MV-4-11 (cell line): ENCODE measurements at places on chromosomes 7 and 10.

DNA sequence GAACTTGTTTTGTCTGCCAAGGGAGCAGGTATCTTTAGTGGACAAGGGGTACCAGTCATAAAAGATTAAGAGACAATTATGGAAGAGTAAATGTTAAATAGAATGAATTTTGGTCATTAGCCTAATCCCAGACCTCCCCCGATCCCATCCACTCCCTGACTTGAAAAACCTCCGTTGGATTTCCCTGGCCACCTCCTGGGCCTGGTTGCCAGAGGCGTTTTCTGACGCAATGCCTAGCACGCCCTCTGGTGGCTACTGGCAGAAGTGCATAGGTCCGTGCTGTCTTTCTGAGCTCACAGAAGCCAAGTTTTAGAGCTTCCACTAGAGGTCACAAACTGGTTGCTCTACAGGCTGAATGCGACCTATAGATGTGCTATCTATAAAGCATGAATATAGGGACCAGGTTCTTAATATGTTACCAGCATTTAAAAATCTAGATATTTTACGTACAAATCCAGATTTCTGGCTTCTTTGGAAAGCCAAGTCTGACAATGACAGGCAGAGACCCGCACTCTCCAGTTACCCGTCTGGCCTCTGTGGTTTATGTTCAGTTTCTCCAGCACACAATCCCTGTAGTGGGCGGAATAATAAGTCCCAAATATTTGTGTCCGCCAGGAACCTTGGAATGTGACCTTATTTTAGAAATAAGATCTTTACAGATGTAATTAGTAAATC is 39.8 kb downstream of the SPOCK2 start:
- peak; percentile 89 for DNase-seq

- no peak for DNase-seq
Observed at GRCh38 chr10:68096913-68097516, 12.3 kb upstream of the MYPN start.

GRCh38 chr7:7920481-7920880 is 48.1 kb upstream of the GLCCI1 start:
- no peak for DNase-seq

DNA sequence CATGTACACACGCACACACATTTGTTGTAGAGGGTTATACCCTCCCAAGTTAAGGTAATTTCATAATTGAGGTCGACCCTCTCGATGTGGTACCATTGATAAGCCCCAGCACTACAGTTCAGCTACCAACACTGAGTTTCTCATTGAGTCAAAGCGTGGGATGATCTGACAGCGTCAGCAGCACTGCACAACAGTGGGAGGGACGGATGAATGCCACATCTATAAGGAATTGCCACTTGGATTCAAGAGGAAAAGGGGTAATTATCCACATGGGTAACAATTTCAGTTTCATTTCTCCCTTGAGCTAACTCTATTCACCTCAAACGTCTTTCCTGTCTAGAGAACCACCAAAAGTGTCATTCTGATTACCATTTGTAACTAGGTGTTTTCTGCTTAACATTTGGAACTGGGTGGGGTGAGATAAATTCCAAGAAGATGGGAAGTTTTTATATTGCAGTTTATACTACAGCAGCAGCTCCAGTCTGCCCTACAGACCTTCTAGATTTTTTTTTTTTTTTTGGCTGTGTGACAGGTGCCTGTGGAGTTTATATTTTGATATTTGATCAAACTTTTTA is 342.9 kb downstream of the AUTS2 start:
- no peak for DNase-seq

GRCh38 chr10:13338390-13339110 is 9.5 kb downstream of the SEPHS1 start:
- DNase-seq = no peak

DNA sequence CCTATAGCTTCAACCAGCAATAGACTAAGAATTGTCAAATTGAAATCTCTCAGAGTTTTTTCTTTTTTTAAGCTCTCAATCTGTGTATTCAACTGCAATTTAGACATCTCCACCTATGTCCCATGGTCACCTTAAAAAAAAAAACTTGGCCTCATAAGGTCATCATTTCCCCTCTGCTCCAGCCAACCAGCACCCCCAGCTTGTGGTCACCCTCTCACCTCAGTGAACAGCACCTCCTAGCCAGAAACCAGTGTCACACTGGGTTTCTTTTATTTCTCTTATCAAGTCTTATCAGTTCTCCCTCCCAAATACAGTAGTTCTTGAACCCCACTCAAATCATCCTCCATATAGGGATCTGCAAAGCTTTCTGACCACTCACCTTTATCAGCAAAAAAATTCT is 4.0 kb downstream of the ITGB1 start:
- no peak for DNase-seq

GRCh38 chr10:104732222-104732621 is 91.1 kb downstream of the SORCS3 start:
- DNase-seq = no peak

- no peak for DNase-seq
Observed at GRCh38 chr7:39451901-39452300, 114.3 kb upstream of the YAE1 start.

GRCh38 chr7:117750612-117751563 is 122.4 kb downstream of the CTTNBP2 start:
- no peak for DNase-seq

DNA sequence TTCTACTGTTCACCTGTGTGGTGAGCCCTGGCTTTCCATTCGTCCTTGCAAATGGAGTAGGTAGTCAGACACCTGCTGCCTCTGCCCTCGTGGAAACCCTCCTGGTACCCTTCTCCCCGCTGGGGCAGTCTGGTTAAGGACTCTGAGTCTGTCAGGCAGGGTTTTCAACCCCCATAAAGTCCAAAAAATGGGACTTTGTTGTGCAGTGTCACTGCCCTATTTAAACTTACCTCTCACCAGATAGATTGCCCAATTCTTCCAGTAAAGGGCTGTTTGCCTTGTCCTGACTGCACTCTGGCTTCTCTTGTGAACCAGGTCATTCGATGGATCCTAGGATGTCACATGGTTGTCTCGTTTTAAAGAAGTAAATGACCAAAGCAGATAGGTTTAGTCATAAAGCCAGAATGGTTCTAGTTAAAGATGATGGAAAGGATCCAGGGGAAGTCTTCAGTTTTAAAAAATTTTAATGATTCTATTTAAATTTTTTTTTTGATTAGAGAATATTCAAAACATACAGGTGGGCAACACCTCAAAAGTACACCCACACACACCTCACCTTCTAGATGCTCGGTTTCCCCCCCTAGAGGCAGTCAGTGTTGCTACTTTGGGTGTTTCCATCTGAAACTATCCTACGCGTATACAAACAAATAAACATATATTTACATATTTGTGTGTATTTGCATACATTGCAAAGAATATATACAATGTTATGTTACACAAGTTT is 22.0 kb downstream of the TMEM176B start:
- no peak for DNase-seq

- no peak for DNase-seq
Observed at GRCh38 chr10:6739530-6740174, 159.6 kb upstream of the PRKCQ start.

GRCh38 chr10:61547297-61547696 is 94.1 kb upstream of the TMEM26 start:
- no peak for DNase-seq

DNA sequence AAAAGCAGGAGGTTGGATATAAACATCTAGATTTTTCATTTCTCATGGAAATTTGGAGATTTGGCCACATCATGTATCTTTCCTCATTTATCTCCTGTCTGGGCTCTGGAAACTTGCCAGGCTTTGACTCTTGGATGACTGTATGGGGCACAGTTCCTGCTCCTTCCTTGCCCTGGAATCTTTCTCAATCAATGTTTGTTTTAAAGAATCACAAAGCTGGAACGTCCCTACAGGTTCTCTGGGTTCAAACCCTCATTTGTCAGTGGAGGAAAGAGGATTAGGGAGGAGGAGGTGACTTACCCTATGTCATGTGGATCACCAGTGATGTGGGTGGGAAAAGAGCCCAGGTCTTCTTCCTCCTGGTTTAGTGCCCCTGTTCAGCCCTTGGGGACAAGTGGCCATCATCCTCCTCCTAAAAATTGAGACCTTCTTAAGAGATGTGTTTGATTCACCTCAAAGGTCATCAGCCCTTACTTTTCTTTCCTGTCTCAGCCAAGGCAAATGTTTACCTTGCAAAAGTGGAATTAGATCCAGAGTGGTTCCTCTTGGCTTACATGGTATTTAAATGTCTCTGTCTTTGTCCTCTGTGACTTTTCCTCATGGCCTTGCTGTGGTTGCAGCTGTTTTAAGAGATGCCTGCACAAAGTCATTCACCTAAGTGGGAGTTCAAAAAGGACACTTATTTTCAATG is 38.8 kb upstream of the PDZD8 start:
- DNase-seq = no peak

- DNase-seq = peak; percentile 71
Observed at GRCh38 chr7:99083068-99083651, 60.7 kb downstream of the SMURF1 start.

DNA sequence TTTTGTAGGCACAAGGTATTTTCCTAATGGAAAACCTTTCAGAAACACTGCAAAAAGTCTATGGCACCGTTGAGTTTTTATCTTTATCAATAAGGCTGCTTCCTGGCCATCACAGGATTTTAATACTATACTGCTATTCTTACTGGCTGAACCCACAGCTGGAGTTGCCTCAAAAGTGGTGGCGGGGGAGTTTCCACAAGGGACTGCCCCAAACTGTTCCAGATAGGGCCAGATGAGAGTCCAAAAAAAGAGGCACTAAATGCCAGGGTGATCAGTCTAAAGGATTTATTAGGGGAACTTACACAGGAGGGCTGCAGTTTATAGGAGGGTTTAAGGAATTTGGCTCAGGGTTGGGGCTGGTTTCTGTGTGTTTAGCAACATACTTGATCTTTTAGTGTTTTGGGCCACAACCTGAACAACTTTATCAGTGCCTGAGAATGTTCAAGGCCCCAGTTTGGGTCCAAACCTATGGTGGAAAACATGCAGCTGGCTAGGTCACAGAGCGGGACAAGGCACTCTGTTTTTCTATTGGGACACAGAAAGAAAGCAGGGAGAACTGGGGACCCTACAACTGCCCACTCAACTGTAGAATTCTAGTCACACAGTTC is 41.4 kb downstream of the STAM start:
- no peak for DNase-seq

DNA sequence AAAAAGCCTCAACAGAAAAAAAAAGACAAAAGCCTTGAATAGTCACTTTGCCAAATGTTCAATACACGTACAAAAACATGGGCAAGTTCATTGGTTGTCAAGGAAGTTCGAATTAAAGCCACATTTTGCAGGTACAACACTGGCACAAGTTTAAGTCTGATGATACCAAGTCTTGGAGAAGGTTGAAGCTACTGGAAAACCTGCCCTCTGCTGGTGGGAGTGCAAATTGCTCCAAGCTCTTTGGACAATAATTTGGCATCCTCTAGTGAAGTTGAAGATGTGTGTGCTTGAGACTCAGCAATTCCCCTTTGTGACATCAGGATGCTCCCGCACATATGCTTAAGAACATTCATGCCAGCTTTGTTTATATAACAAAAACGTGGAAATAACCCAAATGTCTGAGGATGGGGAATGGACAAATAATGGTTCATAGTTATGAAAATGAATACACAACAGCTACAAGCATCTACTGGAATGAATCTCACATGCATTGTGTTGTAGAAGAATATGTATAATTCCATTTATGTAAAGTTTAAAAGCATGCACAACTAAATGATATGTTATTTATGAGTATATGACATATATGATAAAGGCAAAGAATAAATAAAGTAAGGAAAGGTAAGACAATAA is 120.0 kb upstream of the PLPP4 start:
- peak; percentile 7 for DNase-seq

DNA sequence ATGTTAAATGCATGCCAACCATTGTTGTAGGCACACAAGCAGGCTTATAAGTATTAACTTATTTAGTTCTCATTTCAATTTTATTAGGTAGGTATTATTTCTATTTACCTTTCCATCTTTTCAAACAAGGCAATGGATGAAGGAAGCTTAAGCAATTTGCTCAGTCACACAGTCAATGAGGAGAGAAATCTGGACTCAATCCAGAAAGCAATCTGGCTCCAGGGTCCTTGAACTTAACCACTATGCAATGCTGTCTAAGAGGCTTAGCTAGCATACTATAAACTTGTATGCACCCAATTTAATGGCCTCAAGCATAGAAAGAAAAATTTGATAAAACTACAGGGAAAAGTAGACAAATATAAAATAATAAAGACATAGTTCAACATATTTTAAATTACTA is 88.6 kb downstream of the VWDE start:
- no peak for DNase-seq

DNA sequence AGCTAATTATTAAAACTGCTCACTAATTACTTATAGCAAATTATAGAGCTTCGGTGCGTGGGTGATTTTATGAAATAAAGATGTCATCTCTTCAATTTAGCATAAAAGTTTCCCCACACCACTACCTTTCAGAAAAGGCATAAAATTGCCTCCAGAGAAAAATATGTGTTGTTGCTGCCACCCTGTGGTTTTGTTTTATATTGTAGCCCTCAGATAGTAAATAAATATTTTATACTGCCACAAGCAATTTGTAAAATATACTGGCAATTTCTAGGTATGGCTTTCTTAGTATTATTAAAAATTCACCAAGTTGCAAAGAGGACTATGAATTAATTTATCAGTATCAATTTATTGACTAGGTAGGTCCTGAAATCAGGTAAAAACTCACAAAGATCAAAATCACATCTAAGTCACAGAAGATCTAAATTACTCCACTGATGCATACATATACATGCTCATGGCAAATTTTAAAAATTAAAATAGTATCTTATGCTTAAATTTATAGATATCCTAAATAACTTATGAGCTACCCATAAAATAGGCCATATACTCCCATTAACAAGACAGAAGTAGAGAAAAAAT is 26.5 kb downstream of the ASNS start:
- DNase-seq = peak; percentile 34

GRCh38 chr10:104938031-104938430 is 296.9 kb downstream of the SORCS3 start:
- DNase-seq = no peak

DNA sequence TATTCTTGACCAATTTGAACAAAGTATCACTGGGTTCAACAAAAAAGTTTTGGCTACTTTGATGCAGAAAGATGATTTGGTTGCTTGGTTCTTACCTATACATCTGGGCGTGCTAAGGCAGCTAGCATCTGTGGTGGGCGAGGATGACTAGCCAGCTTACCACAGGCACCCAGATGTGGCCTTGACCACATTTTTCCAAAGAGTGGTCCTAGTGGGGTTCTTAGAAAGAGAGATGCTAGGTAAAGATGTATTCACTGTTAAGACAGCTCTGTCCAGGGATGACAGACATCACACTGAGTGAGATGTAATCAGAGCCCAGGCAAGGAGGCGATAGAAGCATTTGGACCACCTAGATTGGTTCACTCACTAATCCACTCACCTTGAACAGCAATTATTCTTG is 785 bp downstream of the DNTT start:
- DNase-seq = no peak
